ENCODE measurements at places on chromosomes 7 and 10.

DNA sequence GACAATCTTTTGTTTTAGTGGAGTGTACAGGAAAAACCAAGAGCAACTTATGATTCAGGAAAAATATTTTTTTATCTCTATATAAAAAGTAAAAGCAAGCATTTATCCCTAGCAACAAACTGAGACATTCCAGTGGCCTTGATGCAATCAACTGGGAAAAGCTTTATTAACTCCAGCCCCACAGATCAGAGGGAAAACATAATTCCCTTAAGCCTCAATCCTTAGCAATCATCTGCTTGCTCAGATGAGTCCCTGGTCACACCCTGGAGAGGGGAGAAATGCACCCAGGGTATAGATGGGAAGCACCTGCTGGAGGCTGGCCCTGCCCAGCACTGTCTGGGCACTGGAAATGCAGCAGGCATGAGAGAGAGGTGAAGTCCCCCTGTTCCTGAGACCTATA is 636.6 kb downstream of the TNS3 start:
- DNase-seq, result no peak

- no peak for DNase-seq
Observed at GRCh38 chr10:15843695-15844094, 16.6 kb downstream of the MINDY3 start.

DNA sequence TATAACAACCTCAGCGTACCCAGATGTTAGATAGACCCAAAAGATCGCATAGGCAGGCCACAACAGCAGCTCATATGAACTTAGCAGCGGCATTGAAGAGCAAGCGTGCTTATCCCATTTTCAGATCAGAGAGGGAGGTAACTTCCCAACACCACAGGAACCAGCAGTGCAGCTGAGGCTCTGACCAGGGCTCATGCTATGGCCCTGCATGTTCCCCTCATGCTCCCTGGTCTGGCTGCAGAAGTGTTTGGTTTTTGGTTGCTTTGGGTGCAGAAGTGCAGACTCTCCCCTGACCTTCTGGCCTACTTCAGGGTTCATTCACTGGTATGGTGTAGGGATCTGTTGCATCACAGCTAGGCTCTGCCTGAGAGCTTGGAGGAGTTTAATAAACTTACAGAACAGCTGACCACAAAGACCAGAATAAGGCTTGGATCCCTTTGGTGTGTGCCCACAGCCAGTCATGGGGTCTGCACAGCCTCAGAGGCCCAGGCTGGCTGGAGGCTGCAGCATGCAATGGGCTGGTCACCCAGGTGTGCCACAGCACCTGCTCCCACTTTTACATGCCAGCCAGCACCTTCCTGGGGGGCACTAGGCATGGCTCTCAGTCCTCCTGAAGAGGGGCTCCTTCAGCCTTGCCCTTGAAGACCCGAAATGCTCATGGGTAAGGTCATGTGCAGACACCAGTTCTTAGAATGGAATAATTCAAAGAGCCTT is 9.1 kb upstream of the CXCL12 start:
- DNase-seq, result no peak

- no peak for DNase-seq
Observed at GRCh38 chr7:22210355-22210754, 146.6 kb downstream of the RAPGEF5 start.

DNA sequence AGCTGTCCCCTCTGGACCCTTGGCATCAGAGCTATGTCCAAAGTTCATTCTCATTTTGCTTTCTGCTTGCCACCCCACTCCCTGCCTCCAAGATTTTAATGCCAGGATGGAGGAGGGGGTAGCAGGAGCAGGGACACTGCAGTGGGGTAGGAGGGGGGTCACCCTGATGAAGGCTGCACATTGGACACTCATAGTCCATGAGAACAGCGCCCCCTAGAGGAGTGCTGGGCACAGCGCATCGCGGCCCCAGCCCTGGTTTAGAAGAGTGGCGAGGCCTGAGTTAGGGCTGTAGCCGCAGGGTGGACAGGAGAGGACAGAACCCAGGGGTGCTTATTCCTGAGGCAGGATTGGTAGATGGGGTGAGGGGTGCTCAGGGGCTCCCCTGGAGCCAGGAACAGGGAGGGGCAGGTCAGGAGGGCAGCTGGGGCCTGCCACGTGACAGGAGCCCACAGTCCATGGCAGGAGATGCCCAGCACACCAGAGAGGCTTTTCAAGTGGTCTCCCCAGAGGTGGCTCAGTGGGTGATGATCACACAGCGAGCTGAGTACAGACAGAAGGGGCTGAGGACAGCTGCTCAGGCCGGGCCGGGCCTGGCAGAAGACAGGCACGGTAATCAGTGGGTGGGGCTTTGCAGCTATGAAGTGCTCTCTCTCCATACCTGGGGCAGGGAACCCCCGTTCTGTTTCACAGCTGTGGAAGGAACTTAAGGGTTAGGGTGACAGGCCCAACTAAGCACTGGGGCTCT is 71.4 kb downstream of the NEURL1 start:
- no peak for DNase-seq

GRCh38 chr10:102616066-102616770 is 28.1 kb upstream of the TRIM8 start:
- no peak for DNase-seq

DNA sequence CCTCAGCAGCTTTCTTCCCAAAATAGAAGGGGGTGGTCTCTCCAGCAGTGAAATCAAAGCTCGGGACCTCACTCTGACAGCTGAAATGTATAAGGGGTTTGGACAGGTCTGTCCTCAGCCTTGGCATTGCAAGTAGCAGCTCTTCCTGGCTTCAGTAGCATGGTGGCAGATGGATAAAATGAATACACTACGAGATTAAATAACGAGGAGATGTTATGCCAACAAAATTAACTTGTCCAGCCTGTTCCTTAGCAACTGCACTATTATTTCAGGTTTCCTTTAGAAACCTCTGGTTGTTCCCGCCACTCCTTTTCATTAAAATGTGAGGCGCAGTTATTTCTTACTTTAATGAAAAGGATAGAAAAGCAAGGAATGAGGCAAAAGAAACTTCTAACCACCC is 24.9 kb downstream of the PRLHR start:
- DNase-seq, result no peak

- DNase-seq, result no peak
Observed at GRCh38 chr10:43879742-43880141, 231.1 kb upstream of the ZNF32 start.

DNA sequence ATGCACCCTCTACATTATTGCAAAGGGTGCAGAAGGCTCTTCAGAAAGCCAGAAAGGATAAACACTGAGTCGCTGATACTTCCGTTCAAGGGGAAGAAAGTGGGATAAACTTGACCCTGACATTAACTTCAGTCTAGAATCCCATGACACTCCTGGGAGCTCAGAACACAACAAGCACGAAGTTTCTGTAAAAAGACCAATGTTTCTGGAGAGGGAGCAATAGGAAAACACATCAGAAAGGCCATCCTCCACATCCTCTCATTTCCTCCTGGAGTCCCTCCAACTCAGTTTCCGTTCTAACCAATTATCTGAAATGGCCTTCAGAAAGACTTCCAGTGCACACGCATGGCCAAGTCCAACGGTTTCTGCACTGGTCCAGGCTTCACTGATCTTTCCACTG is 113.5 kb downstream of the SORBS1 start:
- DNase-seq, result no peak

DNA sequence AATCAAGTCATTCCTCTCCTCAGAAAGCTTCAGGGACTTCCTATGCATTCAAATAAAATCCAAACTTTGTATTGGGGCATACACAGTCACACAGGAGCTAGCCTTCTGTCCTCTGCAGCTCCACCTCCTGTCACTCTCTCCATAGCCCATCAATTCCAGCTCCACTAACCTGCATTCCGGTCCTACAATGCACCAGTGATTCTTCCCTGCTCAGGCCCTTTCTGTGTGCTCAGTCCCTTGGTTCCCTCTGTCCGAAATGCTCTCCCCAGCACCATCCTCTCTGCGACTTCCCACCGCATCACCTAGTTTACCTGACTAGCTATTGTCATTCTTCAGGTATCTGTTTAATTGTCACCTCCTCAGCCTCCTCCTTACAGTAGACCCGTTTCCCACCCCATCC is 26.4 kb upstream of the YAE1 start:
- no peak for DNase-seq

- DNase-seq, result no peak
Observed at GRCh38 chr7:116951366-116952292, 1.7 kb upstream of the ST7 start.

DNA sequence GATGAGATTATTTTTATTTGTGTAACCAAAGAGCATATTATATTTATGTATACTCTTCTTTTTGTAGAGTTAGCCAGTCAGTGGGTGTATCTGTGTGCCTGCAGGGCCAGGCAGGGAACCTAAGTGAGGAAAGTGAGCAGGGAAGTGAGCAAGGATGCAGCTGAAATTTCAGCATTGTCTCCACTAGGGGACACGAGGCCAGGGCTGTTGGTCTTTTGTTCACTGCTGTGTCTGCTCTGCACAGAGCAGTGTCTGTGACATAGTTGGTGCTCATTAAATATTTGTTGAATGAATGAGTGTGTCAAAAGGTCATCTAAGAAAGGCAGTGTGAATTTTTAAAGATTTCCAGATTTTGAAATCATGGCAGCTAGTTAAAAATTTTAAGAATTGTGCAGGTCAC is 51.8 kb downstream of the SUGCT start:
- no peak for DNase-seq

GRCh38 chr7:129098409-129099084 is 43.6 kb upstream of the TNPO3 start:
- DNase-seq, result no peak

DNA sequence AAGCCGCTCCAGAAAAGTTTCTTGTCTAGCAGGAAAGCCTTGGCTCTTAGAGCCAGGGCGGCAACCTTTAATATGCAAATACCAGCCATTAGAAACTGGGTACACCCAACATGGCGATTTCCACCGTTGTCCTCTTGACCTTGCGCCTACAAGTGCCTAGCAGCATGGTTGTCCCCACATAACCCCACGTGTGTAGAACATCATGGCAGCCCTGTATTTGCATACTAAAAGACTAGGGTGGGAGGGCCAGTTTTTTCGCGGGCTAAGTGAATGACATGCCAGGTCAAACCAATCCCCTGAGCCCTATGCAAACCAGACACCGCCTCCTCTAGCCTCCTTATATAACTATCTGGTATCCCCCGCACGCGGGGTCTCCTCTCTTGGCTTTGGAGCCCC is 58.4 kb upstream of the FZD8 start:
- DNase-seq, result no peak

GRCh38 chr7:69388452-69389137 is 209.7 kb upstream of the AUTS2 start:
- DNase-seq, result no peak

DNA sequence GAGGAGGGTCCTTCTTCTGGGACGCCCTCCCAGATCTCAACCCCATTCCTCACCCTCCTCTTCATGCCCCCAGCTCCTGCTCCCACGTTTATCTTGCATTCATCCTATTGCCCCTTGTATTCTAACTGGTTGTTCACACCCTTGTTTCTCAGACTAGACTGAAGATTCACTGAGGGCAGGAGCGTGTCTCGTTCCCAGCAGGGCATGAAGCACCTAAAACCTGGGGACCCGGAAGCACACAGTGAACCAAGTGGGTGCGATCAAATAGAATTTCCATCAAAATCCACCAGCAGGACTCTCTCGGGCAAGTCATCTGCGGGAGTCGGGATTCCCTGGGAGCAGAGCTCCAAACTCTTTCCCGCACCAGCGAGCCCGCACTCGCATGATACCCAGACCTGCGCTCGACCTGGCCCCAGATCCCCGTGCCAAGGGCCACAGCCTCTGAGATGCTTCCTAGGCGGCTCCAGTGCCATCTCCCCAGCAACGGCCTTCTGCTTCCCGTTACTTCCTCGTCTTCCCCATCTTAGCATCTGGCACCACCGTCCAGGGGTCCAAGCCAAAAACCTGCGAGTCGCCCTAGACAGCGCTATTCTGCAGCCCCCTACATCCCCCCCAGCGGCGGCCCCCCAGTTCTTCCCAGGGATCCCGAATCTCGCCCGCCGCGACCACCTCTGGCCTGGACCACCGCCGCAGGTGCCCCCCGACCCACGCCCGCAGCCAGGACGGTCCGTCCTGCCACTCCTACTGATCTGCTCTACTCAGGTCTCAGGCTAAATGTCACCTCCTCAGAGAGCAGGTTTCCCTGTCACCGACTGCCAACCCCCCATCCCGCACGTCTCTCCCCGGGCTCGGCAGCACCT is 6.1 kb upstream of the GBX1 start:
- no peak for DNase-seq

DNA sequence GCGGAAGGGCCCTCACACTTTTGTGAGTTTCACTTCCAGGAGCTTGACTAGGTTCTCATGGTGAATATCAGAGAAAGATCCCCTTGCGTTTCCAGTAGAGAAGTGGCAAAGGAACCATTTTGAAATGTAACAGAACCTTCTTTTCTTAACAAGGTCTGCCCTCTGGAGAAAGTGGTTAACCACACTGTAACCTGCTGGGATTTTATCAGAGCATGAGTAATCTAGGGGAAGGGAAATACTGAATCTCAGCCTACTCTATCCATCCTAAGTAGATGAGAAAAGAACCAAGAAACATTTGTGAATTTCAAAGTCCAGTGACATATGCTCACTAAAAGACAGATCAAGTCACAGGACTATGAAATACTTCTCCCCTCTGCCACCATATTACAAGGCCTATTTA is 235.5 kb downstream of the ZEB1 start:
- DNase-seq, result no peak

DNA sequence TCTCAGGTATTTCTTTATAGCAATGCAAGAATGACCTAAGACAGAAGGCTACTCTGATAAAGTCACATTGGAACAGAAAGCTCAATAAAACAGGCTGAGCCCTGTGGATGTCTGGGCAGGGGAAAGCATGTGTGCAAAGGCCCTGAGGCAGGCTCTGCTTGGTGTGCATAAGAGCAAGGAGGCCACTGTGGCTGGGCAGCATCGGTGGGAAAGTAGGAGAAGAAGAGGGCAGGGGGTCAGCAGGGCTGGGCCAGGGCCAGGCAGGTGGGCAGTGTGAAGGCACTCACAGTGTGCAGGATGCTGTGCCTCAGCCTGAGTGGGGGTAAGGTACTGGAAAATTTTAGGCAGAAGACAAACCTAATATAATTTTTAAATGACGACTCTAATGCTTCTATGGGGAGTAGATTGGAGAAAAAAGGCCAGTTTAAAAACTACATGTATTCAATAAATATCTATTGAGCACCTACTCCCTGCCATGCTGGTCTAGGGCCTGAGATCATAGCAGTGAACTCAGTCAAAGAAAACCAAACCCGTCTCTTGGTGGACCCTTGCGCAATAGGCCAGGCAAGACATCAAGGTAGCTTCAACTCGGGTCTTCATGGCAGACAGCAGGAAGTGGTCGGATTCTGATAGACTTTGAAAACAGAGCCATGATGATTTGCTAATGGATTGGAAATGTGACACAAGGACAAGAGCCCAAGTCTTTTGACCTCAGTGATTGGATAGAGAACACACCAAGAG is 572.3 kb downstream of the TCERG1L start:
- no peak for DNase-seq

GRCh38 chr7:133139350-133139749 is 57.5 kb upstream of the CHCHD3 start:
- no peak for DNase-seq

GRCh38 chr10:44946205-44946604 is 13.4 kb upstream of the RASSF4 start:
- no peak for DNase-seq
